ENCODE measurements at places on chromosomes 3 and 15.
A peak's percentile ranks its signal among the peaks of the same experiment; 100 is the strongest.

DNA sequence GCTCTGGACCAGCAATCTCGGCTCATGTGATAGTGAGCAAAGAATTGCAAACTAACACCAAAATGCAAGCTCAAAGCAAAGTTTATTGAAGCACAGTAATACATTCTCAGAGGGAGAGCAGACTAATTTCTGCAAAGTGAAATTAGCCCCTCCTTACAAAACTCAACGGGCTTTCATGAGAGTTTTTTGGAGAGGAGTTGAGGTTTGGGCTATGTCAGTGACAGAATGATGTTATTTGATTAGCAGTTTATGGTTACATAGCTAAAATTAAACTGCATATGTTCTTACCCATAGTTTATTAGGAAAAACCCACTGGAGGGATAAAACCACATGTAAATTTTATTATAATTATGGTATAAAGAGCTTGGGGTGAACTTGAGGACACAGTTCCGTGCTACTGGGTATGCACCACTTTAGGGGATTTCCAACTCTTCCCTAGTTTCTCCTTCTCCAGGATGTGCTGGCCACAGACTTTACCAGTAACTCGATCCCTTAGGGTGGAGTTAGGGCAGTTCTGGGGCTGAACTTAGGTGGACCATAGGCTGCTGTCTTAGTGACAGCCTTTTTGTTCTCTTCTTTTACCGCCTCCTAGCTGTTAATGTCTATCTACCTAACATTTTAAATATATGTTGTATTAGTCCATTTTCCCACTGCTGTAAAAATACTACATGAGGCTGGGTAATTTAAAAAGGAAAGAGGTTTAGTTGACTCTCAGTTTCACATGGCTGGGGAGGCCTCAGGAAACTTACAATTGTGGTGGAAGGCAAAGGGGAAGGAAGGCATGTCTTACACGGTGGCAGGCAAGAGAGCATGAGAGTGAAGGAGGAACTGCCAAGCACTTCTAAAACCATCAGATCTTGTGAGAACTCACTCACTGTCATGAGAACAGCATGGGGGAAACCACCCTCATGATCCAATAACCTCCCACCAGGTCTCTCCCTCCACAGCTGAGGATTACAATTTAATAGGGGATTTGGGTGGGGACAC, 8.9 kb upstream of the AADACL2 start:
- no peak for DNase-seq

DNA sequence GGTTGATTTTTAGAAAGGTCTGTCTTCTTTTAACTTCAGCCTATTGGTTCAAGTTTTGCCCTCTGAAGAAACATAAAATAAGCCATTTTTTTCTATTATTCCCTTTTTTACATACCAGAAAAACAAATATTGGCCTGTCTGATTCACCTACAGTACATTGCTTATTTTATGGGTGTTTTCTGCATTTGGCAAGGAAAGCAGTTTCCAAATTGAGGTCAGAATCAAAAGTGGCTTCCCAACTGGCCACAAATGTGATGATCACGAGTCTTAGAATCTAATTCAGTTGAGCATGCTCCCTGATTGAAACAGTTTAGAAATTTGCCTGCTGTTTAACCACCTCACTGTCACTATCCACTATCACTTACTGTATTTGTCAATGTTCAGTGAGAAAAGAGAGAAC, 106.9 kb upstream of the CHMP2B start:
- no peak for DNase-seq

DNA sequence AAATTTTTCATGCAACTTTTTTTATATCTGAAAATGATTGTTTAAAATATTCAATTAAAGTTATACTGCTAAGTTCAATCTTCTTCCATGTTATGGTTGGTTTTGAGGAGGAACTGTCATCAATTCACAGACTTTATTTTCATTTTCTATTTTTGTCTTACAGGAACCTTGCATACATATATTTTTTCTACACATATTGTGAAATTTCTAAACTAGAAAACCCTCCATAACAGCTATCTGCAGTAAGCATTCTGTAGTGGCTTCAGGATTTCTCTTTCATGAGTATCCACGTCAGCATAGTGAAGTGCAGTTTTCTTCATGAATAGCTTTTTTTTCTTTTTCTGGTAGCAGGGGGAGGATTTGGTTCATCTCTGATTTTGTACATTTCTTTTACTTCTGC, 48.2 kb downstream of the ATR start:
- no peak for DNase-seq

GRCh38 chr3:150319900-150320299, 88.2 kb upstream of the TSC22D2 start:
- no peak for DNase-seq

- DNase-seq, result no peak
Measured at GRCh38 chr15:85125056-85125661, 143.5 kb downstream of the PDE8A start.

DNA sequence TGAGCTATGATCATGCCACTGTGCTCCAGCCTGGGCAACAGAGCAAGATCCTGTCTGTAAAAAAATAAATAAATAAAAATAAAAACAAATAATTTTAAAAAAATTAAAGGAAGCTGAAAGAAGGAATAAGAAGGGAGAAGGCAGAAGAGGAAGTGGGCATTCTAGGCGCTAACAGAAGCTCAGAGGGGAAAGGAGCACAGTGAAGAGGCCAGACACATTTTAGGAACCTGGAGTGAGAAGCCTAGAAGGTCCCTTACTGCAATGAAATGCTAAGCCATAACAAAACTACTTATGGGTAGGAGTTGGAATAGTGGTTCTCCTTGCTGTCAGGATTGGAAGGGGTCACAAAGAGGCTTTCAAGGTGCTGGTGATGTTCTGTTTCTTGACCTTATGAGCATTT, 64.0 kb downstream of the ITGB5 start:
- DNase-seq, result no peak

DNA sequence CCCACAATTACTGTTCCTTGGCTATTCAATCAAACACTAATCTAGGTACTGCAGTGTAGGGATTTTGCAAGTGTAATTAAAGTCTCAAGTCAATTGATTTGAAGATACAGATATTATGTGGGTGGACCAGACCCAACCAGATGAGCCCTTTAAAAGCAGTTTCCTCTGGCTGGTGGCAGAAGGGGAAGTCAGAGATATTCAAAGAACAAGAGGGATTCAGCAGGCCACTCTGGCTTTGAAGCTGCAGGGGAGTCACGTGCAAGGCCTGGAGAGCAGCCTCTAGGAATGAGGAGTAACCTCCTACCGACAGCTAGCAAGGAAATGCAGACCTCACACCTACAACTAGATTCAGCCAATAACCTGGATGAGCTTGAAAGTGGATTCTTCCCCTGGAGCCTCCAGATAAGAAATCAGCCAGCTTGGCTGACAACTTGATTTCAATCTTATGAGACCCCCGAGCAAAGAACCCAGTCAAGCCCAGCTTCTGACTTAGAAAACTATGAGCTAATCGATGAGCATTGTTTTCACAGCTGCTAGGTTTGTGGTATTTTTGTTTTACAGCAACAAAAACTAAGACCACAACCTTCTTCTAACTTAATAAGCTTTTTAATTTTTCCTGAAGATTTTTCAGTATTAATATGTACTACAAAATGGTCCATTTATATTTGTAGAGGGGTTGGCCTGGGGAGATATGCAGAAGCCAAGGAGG, 13.4 kb downstream of the HACD2 start:
- DNase-seq, result no peak

DNA sequence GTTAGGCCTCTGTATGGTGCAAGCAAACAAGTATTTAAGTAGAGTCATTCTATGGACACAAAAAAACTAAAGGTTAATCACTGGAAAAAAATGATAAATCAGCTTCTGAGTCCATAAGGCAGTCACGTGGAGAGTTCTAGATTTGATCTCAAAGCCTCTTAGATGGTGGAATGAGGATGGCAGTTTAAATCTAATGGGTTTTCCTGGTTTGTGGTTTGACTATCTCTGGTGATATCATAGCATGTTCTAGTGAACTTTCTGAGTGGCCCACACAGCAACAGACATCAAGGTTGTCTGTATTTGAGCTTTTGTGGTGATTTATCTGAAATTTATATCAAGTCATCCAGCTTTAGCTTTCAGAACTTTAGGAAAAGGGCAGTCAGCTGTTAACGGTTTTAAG, 52.4 kb downstream of the ILDR1 start:
- no peak for DNase-seq

GRCh38 chr15:30001602-30002001, 81.2 kb upstream of the GOLGA8J start:
- DNase-seq, result peak; percentile 99

GRCh38 chr3:66593978-66594377, 93.2 kb upstream of the LRIG1 start:
- no peak for DNase-seq

GRCh38 chr3:44409640-44410410, 67.6 kb downstream of the ZNF445 start:
- no peak for DNase-seq

DNA sequence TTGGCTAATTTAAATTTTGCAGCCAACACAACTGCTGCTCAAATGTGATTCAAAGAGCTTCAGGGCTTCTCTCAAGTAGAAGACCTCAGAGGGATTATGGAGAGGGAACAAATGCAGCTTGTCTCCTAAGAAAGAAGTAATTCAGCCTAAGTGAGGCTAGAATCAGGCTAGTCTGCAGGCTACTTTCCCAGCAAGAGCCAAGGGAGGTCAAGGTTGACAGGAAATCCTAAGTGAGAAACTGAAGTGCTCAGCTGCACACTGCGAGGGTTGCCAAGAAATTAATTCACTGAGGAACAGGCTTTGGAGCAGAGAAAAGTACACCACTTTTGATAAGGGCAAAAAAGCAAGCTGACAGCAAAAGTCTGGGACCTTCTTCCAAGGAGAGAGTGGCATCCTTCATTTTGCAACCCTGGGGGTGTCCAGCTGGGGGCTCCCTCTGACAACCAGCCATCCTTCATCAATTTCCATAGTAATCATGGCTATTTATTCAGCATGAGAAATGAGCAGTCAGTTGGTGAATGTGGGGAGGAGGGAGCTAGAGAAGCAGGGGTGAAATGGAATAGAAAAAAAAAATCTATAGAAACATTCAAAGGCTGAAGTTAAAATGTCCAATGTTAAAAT, 646.4 kb upstream of the ADAMTS9 start:
- DNase-seq, result peak; percentile 29

DNA sequence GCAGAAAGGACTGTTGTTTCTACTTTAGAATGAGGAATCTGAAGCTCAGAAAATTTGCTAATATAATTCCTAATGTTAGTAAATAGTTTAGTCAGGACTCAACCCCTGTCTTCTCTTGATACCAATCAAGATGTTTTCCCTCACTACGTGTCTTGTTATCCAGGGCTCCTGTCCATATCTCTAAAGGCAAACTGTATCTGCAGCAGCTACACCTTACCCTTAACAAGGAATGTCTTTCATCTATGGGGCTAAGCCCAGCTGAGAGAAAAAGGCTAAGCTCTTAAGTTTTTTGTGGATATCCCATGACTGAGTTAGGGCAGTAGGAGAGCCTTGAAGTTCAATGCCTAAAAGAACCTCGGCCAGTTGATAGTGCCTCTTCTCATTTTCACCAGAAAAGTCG, 32.5 kb downstream of the RAB11A start:
- no peak for DNase-seq

- DNase-seq, result no peak
Measured at GRCh38 chr3:187507905-187508304, 139.7 kb downstream of the RTP4 start.

- no peak for DNase-seq
Measured at GRCh38 chr3:143222505-143222904, 102.9 kb downstream of the CHST2 start.

GRCh38 chr15:82805994-82806406, at the start of gene FSD2:
TSS of gene FSD2 (minus strand) at chr15:82806069. CDS start at chr15:82787390, 18,679 bp downstream.
- peak; percentile 17 for DNase-seq

- no peak for DNase-seq
Measured at GRCh38 chr15:46080016-46080415, 445.2 kb downstream of the SQOR start.

DNA sequence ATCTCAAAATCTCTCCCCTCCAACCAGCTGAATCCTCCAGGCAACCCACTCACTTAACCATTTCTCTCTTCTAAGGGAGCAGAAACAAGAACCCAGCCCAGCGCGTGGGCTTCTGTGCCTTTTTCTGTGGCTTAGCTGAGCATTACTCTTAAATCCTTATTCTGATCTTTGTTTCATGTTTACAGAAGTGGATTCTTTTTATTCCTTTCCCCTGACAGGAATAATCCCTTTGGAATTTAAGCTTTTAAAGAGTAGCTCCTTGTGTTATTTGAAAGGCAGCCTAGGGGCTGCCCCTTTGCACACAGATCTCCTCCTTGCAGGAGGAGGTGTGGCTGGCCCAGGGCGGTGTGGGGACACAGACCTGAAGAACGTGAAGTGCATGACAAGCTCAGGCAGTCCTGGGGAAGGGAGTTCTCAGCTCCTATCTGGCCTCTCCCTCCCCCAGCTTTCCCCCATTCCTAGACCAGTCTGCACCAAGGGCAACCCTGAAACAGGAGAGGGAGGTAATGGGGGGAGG, 77.1 kb upstream of the UBE2E1 start:
- no peak for DNase-seq

- no peak for DNase-seq
Measured at GRCh38 chr3:122967765-122968164, 59.8 kb downstream of the SEMA5B start.

DNA sequence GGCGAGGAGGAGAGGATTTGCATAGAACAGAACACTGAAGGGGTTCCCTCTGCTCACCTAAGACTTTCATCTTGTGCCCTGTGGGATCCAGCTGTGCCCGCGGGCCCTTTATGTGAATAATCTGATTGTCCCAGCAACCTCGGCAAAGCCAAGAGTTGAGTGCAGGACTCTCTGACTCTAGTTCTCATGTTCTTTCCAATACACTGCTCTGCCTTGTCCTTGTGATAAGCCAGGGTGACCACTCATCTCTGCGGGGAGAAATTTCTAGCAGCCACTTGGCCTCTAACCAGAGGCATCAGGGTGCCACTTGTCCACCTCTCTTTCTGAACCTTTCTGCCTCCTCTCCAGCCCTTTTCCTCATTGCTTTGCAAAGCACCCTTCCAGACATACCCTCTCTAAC, 31.8 kb downstream of the AQP9 start:
- no peak for DNase-seq

GRCh38 chr3:155492841-155493240, 199.4 kb upstream of the STRIT1 start:
- DNase-seq, result no peak

DNA sequence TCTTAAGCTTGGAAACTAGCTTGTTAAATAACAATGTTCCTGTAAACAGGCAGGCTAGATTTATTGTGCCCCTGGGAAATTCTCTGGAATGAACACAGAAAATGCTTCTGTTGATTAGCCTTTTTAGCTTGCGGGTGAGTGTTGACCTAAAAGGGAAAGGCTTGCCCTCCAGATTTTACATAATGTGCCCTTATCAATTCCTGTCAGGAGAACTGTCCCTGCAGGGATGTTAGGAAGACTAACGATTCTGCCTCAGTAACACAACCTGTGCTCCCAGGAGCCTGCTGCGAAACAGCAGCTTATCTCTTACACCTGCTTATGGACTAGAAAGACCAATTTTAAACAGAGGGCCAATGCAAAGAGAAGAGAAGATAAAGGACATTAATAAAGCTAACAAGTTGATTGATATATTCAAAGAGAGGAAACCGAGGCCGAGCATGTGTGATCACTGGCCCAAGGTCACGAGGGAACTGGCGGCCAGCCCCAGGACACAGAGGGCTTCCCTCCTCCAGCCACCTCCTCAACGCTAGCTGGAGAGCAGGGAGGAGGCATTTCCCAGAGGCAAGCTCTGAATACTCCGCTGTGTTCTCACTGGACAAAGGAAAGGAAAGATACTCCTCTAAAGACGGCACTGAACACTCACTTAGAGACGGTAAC, 48.4 kb upstream of the TJP1 start:
- peak; percentile 62 for DNase-seq

- DNase-seq, result no peak
Measured at GRCh38 chr15:45868109-45868691, 233.4 kb downstream of the SQOR start.

GRCh38 chr3:126113733-126114442, 30.0 kb upstream of the SLC41A3 start:
- DNase-seq, result no peak

Data from globus pallidus (tissue), 1 donor.